ENCODE measurements at places on chromosomes 4 and X.
A peak's percentile ranks its signal among the peaks of the same experiment; 100 is the strongest.

DNA sequence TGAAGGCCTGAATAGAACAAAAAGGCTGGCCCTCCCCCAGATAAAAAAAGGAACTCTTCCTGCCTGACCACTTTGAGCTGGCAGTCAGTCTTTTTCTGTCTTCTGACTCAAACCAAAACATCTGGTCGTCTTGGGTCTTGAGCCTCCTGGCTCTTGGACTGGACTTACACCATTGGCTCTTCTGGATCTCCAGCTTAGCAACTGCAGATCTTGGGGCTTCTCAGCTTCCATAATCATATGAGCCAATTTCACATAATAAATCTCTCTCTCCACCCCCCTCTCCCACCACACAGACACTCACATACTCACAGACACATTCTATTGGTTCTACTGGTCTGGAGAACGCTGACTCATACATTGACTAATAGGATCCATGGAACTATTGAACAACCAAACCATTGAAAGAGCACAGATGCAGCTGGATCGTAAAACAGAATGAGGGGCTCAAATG is 15.6 kb upstream of the CWH43 start:
- DNase-seq = no peak

GRCh38 chr4:53015681-53016080 is 153.6 kb downstream of the RASL11B start:
- no peak for DNase-seq

DNA sequence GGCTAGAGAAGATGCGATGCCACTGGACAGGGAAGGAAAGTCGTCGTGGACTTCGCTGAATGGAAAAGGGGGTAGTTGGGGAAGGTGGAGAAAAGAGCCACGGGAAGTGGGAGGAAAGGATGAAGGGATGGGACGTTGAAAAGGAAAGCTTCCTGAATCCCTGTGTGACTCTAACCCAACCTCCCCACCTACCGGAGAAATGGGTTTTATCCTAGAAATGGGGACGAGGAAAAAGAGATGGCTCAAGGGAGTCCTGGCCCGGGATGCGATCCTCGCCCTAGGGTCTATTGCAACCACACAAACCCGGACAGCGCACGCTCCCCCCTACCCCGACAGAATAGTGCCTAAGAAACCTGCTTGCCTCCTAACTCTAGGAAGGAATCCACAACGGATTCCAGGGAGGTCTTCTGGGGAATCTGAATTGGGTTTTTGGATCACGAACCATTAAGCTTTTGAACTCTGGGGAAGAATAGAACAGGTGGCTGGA is 738 bp upstream of the TSPAN5 start:
- DNase-seq = no peak

GRCh38 chrX:49230500-49231232 is 2.5 kb downstream of the CACNA1F start:
- DNase-seq = peak; percentile 33

GRCh38 chr4:55965585-55965984 is 16.8 kb downstream of the CEP135 start:
- no peak for DNase-seq
